Colonic mucosa (tissue), 4 donors: ENCODE measurements at places on chromosomes 5 and 9.
A peak's percentile ranks its signal among the peaks of the same experiment; 100 is the strongest.

DNA sequence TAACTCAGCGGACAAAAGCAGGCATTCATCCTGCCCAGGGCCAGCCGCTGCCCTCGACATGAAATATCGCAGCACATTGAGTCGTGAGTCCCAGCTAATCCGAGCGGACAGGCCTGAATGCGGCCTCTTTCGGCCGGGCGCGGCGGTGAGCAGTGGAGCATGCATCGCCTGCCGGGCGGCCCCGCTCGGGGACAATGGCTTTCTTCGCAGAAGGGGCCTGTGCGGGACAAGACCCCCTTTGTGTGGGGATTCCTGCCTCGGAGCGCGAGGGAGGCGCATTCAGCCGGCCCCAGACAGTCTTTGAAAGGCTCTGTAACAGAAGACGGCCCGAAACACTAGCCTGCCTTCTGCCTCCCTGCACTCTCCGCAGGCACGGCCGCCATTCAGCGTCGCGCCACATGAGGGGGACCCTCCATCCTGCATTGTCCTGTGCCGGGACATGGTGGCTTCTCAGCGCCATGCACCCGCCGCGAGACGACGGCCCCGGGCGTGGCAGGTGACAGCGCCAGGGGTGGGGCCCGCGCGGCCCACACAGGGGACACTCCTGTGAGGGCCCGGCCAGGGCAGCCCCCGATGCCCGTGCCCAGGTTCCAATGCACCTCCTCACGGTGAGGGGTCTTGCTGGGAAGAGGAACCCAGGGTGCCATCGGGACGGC is 52.0 kb downstream of the EXD3 start:
- DNase-seq = no peak

DNA sequence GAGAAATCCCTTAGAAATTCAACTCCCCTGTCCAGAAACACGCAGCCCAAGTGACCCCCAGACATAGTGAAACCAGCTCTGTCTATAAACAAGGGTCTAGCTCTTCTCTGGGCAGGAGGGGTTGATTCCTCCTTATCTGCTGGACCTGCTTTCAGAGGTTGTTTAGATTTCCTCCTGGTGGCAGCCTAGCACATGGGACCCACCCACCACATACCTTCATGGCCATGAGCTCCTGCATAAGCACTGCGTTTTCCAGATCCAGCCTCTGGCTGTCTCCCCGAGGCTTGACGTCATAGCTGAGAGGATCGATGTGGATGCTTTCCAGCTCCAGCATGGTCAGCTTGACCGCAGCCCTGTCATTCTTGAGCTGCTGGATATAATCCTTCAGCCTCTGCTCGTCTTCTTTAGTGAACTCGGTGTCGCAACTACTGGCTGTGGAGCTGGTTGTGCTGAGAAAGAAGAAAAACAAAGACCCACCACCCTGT is 77.0 kb downstream of the DCP2 start:
- no peak for DNase-seq

GRCh38 chr9:93390953-93391515 is 60.5 kb upstream of the FAM120A start:
- peak; percentile 40 for DNase-seq

DNA sequence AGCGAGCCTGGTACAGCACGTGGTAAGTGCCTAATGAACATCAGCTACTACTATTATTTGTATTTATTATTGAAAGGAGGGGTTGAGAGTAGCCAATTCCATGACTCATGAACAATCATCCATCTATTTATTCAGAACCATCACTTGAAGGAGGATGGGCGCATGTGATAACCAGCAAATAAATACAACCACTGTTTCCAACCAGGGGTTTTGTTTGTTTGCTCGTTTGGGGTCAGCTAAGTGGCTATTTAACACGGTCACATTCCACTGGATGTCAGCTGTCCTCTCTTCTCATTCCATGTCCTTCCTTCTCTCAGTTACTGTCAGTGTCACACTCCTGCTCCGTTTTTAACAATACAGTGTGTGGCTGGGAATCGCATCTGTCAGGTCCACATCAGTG is 8.6 kb downstream of the RAPGEF1 start:
- no peak for DNase-seq
